Fibroblast of skin of abdomen (primary cell): ENCODE measurements at places on chromosomes 7 and 10.
A peak's percentile ranks its signal among the peaks of the same experiment; 100 is the strongest.

GRCh38 chr7:103919272-103919868 is 70.1 kb downstream of the RELN start:
- DNase-seq = no peak

GRCh38 chr7:18117482-18117881 is 89.8 kb upstream of the PRPS1L1 start:
- DNase-seq = peak; percentile 59

GRCh38 chr7:16463949-16464715 is 1.4 kb downstream of the SOSTDC1 start:
- no peak for DNase-seq

DNA sequence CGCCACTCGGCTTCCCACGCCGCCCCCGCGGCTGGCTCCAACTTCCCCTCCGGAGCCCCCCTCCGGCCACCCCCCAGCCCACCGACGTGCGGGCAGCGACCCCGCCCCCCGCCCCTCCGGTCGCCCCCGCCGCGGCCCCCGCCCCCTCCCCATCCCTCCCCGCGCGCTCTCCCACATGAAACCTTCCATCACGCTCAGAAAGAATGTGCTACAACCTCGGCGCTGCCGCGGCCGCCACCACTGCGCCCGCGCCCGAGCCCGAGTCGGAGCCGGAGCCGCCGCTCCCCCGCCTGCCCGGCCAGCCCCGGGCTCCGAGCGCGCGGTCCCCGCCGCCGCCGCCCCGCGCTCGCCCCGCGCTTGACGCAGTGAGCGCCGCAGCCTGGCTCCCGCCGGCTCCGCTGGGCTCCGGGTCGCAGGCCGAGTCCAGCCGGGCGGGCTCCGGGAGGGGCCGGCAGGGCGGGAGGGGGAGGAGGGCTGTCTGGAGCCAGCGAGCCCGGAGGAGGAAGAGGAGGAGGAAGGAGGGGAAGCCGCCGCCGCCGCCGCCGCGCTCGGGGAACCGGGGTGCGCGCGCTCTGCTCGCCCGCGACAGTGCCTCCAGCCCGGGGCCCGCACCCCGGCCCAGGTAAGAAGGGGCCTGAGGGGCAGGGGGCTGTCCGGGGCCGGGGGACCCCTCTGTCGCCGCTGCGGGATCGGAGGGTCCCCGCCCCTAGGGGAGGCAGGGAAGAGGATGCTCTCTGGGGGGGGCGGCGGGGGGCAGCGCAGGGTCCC is 4.3 kb upstream of the ELFN1 start:
- DNase-seq = peak; percentile 40

GRCh38 chr7:25077096-25077495 is 48.0 kb downstream of the CYCS start:
- DNase-seq = no peak

DNA sequence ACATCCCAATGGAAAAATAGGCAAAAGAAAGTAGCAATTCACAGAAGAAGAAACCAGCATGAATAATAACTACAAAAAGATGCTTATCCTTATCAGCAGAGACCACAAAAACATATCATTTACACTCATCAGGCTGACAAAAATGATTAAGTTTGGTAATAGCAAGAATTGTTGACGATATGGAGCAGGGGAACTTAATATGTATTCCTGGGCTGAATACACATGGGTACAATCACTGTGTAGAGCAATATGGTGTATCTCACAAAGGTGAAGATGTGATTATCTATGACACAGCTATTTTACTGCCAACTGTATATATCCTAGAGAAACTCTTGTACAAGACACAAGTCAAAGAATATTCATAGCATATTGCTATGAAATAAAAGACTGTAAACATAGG is 141.8 kb upstream of the NOBOX start:
- DNase-seq = no peak

DNA sequence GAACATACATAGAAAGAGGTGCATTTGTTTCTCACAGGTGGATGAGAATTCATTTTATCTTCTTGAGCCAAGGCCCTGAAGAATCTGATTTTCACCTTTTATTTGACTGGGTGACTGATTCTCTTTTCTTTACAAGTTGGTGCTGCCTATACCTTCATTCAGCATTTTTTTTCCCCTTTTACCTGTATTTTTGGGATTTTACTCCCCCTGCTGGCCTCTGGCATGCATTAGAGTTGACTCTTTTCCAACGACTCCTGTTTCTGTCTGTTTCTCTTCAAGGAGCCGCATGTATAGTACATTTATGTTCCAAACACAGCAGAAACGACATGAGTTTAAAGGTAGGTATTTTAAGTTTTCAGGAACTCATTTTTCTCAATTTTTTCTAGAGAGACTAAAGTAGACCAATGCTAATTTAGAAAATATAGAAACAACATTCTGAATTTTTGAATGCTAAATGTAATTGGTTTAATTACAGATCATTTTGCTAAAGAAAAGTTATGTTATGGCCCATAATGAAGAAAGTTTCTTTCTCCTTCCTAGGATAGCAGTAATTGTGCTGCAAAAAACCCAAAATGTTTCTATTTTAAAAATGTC is 149.8 kb upstream of the HDAC9 start:
- peak; percentile 47 for DNase-seq

DNA sequence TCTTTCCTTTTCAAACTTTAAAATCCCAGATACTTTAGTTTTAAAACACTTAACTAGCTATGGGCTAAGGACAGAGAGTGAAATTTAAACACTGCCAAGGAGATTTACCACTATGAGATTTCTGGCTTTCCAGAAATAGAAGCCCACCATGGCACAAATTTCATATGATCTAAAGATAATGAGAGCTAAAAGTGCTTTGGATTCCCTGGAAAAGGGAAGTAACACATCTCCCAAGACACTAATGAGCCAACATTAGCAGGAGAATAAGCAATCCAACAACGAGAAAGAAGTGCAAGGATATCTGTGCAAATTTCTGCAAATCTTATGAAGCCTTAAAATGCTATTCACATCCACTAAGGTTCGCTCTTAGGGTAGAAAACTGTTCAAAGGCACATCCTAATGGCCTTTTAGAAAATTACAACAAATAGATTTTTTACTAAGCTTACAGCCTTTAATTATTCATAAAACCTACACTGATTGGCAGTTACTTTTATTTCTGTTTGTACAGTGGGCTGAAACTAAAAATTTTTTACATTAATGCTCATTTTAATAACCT is 100.3 kb downstream of the RAPGEF5 start:
- DNase-seq = no peak

- DNase-seq = no peak
Measured at GRCh38 chr10:72068901-72069446, 19.4 kb downstream of the SPOCK2 start.

DNA sequence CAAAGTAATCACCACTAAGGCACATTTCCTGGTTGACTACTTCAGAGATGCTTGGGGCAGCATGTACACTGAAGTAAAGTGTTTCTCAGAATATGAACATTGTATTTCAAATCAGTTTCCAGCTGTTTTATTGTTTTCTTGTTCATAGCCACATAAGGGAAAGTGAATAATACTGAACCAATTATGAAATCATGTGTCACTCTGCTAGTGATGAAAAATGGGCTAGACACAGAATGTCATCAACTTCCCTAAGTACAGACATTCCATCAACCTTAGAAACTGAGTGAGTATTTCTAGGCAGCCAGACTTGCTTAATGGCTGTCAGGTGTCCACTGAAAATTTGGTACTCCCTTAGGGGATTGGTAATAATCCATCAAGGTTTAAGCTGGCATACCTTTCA is 603.5 kb downstream of the ARL4A start:
- DNase-seq = peak; percentile 69

DNA sequence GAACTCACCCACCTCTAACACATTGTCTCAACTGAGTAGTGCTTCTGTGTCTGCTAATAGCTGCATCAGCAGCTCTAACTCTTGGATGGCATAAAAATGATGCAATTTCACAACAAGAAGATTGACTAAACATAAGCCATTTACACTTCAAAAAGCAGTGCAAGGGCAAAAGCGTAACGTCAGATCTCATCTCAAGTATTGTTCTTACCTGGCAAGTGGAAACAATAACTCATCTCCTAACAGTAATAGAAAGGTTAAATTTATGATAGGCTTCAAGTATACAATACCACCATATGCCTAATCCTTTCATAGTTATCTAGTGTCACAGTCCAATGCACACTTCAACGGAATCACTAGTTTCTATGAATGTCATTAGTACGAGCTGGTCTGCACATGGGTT is 14.8 kb downstream of the TPK1 start:
- DNase-seq = no peak

DNA sequence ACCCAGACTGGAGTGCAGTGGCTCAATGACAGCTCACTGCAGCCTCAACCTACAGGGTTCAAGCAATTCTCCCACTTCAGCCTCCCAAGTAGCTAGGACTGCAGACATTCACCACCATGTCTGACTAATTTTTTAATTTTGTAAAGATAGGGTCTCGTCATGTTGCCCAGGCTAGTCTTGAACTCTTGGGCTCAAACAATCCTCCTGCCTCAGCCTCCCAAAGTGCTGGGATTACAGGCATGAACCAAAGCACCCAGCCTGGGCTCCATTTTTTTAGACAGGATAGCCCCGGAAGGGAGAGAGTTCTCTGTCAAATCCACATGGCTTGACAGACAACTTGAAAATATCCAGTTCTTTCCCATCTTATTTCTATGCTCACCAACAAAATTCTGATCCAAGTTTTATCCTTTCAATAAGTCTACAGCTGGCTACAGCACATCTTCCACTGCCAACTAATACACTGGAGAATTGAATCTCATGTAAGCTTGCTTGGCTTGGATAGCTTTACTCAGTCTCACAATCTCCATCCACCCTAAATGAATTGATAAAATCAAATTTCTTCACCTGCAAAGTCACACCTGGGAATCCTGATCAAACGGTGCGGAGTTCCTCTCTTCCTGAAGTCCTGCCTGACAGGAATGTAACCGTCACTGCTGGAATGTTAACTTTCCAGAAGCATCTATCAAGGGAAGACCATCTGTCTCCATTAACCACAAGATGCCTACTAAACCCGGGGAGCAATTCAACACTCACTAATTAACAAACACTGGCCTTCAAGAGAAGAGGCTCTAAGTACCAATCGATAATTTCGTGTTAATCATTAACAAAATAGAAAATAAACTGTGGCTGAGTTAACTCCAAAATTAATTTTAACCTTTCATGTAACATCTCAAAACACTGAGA is 239.7 kb upstream of the MKLN1 start:
- DNase-seq = no peak

DNA sequence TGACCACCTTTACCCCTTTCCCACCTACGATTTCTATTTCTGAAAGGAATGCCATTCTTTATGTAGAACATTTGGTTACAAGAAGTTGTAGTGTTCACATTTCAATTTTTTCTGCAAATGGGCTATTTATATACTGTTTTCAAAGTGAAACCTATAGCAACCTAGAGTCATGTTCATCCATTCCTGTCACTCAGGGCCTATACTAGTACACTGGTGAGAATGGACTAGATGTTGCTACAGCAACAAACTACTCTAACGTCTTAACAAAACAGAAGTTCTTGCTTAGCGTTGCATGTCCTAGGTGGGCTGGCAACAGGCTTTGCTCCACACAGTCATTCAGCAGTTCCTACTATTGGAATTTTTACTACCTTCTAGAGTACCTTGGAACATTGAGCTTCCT is 16.3 kb downstream of the CASD1 start:
- no peak for DNase-seq

GRCh38 chr10:50310560-50311174 is 59.4 kb upstream of the ASAH2 start:
- DNase-seq = no peak

DNA sequence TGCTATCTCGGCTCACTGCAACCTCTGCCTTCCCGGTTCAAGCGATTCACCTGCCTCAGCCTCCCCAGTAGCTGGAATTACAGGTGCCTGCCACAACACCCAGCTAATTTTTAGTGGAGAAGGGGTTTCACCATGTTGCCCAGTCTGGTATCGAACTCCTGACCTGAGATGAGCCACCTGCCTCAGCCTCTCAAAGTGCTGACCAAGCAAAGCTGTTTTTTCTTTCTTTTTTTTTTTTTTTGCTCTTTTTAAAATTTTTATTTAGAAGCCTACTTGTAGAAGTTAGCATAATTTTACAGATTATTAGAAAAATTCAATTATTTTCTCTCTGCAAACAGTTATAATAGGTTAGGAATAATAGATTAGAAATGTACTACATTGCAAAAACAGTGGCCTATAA is 1.2 kb upstream of the FGFBP3 start:
- DNase-seq = no peak
